ENCODE measurements at places on chromosomes 6 and 20.
A peak's percentile ranks its signal among the peaks of the same experiment; 100 is the strongest.

DNA sequence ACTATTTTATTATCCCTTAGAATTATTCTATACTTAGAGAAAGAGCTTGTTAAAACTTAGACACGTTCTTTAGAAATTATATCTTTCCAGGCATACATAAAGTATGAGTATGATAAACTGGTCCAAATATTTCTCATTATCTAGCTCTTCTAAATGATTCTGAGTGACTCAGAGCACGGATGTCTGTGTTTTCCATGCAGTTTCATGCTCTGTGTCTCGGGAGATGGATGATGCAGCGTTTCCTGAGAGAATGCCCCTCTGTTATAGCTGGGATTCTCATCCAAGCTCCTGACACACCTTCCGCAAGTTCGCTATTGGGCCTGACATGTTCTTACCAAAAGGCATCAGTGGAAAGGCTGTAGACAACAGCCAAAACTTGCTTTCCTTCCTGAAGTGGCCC, 19.3 kb downstream of the SIRT5 start:
- no peak for DNase-seq

- DNase-seq, result peak; percentile 24
Measured at GRCh38 chr6:5379647-5380242, 118.4 kb downstream of the FARS2 start.

DNA sequence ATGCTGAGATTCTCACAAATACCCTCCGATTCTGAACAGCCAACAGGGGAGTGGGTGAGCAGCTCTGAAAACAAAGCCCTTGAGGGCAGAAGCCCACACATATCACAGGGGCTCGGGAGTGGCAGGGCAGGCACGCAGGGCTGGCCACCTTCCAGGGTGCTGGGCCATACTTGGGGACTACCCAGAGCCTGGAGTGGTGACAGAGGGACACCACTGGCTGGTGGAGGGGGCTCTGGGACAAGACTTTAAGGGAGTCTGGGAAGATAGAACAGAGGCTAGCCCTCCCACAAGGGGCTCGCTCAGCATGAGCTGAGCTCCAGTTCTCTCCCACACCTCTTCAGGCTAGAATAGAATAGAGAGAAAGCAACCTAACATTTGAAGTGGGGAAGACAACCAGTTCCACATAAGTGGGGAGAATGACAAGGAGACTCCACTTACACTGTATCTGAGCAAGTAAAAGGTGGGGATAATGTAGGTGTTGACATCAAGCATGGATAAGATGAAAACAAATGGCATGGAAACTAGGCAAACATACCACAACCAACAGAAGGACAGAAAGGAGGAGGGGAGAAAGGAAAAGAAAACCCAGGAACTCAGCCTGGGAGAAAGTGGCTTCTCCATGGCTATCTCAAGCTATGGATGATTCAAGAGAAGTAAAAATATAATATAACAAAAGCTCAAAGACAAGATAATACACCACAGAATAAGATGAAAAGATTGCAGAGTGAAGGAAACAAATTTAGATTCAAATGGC, 7.0 kb downstream of the PPIL1 start:
- DNase-seq, result no peak

DNA sequence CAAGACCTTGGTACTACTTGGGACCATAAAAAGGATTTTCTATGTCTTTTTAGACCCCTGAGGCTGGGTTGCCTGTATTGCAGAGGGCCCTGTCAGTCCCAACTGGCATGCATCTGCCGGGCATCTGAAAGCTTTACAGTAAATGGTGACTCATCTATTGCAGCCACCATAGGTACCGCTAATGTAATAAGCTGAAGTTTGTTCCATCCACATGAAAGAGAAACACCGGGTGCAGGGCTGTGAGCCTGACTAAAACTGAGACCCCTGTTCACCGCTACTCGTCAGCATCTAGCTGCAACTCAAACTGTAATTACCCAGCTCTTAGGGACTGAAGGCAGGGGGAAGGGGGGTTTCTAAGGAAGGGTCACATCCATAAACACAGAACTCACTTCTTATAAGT, 49.5 kb downstream of the TRERF1 start:
- no peak for DNase-seq

DNA sequence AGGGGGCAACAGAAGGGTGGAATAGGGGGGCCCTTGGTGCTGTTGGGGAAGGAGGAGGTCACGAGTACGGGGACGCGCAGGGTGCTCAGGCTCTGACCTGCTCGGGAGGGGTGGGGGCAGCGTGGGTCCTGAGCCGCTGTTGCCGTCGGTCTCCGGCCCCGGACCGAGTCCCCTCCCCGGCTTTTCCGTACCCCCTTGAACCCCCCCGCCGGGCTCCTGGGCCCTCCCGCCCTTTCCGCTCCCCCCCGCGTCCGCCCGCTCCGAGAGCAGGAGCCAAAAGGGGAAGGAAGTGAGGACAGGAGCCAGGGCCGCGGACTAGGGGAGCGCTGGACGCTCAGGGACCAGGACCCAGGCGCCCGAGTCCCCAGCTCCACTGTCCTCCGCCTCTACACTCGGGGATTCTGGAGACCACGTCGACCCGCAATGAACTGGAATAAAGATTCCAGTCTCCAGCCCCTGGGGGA, at the start of gene RGL2:
Gene RGL2 (minus strand): TSS at position 170 of the 464 bp plus-strand sequence. CDS start 332 bp downstream, outside the sequence.
- DNase-seq, result no peak

DNA sequence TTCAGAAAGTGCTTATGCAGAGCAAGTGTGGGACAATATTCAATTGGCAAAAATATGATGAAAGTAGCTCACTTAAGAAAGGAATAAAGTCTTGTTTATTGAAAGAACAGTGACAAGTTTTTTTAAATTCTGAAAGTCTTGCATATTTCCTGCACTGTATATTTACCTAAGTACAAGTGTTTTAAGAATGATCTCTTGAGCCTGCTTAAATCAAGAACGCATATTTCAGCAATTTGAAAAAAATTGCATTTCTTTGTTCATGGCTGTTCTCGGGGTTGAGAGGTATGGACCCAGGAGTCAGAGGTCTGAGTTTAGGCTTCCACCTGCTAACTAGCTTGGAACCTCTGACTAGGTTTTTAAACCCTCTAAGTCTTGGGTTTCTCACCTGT, 27.4 kb downstream of the SLC22A3 start:
- no peak for DNase-seq

DNA sequence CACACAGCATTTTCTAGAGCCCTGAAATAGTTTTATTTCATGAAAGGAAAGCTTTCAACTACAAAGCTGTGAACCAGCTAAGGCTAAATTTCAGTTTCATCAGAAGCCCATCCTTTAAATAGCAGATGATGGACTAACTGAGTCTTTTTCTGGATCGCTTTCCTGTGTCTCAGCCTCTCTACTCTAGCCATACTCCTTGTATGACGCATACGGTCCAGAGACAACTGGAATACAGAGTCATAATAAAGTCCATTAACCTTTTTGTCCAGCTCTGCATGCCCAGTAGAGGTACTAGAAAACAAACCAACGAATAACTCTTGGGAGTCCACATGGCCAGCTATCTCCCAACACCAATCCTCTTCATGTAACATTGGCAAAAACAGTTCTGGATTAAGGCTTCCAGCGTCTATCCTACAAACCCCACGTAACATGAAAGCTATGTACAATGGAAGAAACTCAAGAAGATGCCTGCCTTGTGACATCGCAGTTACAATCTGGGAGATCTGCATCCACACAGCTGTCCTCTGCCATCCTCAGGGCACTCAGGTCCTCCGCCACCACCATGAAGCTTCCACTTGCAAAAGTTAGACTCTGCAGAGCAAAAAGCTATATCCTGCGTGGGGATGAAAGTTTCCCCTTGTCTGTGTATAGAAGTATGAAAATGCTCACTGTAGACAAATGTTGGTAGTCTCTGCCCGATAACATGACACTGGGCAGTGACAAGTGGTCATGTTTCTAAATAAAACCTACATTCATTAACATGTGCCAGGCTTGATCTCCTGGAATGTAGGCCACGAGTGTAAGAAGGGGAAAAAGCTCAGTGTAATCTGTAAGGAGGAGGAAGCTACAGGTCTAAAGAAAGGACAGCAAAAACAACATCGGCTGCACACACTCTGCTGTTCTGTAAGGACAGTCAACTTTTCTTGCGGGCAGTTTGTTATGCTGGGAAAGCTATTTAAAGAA, 360.4 kb downstream of the ESR1 start:
- no peak for DNase-seq

GRCh38 chr6:68445926-68446325, 189.2 kb upstream of the ADGRB3 start:
- DNase-seq, result no peak

GRCh38 chr20:19435316-19435715, 222.9 kb downstream of the SLC24A3 start:
- DNase-seq, result no peak

- DNase-seq, result no peak
Measured at GRCh38 chr6:130118236-130118635, 99.9 kb downstream of the L3MBTL3 start.

- no peak for DNase-seq
Measured at GRCh38 chr6:139728876-139729427, 354.5 kb upstream of the CITED2 start.

- DNase-seq, result no peak
Measured at GRCh38 chr6:160971171-160971570, 20.4 kb upstream of the MAP3K4 start.

- peak; percentile 79 for DNase-seq
Measured at GRCh38 chr6:69422475-69422874, 374.3 kb downstream of the LMBRD1 start.

DNA sequence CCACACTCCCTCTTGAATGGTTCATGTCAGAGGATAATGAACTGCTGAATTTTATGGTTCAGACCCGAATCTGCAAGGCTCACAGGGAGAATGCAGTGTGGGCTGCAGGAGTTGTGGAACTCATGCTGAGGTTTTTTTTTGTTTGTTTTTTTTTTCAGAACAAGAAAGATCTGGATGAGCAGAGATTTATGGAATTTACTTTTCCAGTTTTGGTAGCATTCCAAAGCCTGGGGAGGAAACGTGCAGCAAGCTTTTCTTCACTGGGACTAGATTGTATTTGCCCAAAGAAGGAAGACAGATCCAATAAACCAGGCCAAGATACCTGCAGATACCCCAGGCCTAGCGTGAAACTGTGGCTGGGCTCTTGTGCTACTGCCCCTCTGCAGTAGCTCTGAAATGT, 223.9 kb upstream of the TAB2 start:
- no peak for DNase-seq

GRCh38 chr20:49676581-49677291, 36.9 kb downstream of the B4GALT5 start:
- DNase-seq, result peak; percentile 36

- no peak for DNase-seq
Measured at GRCh38 chr6:52718550-52718949, 44.7 kb downstream of the GSTA2 start.

DNA sequence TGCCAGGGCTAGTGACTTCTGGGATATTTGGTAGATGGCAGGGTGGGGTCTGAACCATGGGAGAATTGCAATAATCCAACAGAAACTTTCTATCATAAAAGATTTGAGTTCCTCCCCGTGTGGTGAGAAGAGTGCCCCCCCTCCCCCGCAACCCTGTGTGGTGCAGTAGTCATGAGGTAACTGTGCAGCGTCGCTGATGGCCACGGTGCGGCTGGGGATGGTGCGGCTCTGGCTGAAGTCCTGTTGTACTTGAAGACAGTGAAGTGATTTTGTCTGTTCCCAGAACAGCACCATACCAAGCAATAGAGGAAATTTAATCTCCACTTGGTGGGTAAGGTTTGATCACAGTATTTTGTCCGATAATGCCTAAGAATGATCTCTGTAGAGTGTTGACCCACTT, 654.8 kb upstream of the POU3F2 start:
- no peak for DNase-seq

DNA sequence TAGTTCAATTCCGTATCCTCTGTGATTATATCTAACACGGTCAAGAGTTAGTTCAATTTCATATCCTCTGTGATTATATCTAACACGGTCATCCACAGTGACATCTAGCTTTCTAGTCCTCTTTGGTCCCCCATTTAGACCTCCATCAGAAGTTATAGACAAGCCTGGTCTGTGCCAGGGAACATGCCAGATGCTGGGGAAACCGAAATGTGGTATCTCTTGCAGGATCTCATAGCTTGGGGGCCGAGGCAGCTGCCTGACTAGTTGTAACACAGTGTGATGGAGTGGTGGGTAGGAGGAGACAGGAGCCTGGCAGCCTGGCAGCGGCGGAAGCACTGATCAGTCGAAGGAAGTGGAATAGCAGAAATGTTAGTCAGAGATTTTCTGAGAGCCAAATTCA, 13.8 kb upstream of the SMOC2 start:
- no peak for DNase-seq

- DNase-seq, result no peak
Measured at GRCh38 chr20:12970372-12970821, 38.4 kb upstream of the SPTLC3 start.

GRCh38 chr6:106318061-106318460, 7.5 kb downstream of the ATG5 start:
- no peak for DNase-seq

DNA sequence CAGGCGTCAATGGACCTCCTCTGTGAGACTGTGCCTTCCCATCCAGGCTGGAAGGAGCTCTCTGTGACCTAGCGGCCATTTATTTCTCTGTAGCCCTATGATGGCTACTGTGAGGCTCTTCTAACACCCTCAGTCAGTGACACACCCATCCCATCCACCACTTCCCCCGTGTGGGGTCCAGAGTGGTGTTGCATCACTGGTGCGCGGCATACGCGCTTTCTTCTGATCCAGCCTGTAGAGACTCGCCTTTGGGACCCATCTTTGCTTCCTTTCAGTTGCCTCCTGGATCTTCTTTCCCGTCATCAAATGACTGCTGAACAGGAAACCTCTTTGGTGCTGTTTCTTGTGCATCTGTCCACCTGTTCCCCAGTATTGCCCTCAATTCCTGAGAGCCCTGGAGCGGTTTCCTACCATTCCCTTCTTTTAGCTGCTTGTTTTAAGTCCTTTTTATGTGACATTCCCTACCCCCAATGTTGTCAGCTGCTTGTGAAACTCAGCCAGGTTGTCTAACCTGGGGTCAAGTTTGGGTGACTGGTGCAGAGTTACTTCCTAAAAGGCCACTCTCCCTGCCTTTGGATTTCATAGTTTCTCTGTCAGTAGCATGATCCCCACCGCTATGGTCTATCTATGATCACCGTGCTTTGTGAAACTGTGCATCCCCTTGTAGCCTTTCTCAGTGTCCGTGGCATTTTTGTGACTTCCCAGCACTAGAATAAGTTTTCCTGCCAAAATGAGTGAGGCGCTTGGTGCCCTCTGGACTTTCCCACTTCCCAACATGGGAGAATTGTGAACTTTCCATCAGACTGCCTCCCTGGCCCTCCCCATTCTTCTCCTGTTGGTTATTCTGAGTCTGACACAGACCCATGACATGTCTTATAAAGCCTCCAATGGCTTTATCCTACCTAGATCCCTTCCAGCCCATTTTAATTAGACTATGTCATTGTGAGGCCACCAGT, 5.7 kb downstream of the PRR3 start:
- no peak for DNase-seq

GRCh38 chr6:123810948-123811347, 7.3 kb downstream of the NKAIN2 start:
- no peak for DNase-seq

GRCh38 chr6:44514576-44515193, 127.2 kb downstream of the CDC5L start:
- no peak for DNase-seq
